Activated CD4-positive, alpha-beta T cell treated with anti-CD3 and anti-CD28 coated beads, Interleukin-2, amount 50 U/mL, for 48 hours (primary cell): ENCODE measurements at places on chromosomes 1 and 21.

DNA sequence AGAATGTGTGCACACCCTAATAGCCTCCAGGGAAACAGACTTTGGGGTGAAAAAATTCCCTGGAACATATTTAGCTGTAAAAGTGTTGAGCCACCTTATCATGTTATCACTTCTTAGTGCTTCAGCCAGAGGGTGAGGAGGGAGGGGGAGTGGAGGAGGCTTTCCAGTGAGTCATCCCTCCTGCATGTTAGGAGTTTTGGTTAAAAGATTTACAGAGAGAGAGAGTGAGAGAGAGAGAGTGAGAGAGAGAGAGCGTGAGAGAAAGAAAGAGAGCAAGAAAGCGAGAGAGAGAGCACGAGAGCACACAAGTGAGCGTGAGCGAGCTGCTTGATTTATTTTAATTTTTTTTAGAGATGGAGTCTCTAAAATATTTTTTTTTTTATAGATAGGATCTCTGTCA lies 13.5 kb upstream of the CACNA1E start:
- DNase-seq: no peak

- no peak for DNase-seq
Observed at GRCh38 chr1:67371681-67372080, 58.5 kb downstream of the SERBP1 start.

- no peak for DNase-seq
Observed at GRCh38 chr1:213692321-213692720, 295.5 kb upstream of the PROX1 start.

- DNase-seq: no peak
Observed at GRCh38 chr1:7258589-7259135, 473.4 kb downstream of the CAMTA1 start.
